ENCODE measurements at places on chromosomes 7 and 10.
A peak's percentile ranks its signal among the peaks of the same experiment; 100 is the strongest.

GRCh38 chr10:125103924-125104323 lies 56.4 kb downstream of the CTBP2 start:
- no peak for DNase-seq

DNA sequence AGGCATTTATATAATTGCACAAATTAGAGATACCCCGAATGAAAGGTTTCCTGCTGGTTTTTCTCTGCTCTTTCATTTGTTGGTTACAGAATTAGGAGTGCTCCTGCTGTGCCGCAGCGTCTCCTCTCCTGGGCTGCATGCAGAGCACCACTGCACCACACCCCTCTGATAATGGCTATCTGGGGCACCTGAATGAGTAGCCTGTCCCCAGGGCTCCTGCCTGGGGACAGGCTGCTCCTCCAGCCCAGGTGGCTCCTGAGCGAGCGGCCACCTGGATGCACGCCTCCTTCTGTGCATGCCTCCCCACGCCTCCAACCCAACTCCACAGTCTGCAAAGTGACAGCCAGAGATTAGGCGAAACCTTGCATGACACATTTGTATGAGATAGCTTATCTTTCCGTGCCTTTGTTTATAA lies 242.6 kb upstream of the FZD8 start:
- DNase-seq = no peak

DNA sequence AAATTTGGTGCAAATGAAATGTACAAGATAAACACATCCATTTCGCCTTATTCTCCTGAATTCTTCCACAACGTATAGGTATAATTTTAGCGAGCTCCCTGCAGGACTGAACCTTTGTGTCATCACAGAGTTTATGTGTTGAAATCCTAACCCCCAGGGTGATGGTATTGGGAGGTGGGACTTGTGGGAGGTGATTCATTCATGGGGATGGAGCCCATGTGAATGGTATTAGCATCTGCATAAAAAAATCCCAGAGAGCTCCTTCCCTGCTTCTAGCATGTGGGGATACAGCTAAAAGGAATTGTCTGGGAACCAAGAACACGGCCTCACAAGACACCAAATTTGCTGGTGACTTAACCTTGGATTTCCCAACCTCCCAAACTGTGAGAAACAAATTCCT lies 741.4 kb upstream of the VSTM2A start:
- no peak for DNase-seq

GRCh38 chr7:17144322-17144721 lies 154.1 kb upstream of the AHR start:
- peak; percentile 63 for DNase-seq

DNA sequence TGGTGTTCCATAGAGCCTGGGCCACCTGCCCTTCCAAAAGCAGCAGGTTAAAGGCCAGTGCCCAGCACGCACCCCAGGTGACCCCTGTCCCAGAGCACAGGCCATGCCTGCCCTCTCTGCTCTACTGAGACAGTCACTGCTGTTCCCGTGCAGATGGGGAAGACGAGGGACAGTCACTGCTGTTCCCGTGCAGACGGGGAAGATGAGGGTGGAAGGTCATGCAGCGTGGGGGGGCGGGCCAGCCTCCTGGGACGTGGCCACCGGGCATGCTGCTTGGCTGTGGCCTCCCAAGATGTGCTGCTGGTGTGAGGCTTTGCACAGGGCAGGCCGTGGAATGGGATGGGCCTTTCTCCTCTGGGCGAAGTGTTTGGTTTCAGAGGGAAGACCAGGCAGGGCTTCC lies 18.4 kb downstream of the LRRC27 start:
- DNase-seq = no peak

DNA sequence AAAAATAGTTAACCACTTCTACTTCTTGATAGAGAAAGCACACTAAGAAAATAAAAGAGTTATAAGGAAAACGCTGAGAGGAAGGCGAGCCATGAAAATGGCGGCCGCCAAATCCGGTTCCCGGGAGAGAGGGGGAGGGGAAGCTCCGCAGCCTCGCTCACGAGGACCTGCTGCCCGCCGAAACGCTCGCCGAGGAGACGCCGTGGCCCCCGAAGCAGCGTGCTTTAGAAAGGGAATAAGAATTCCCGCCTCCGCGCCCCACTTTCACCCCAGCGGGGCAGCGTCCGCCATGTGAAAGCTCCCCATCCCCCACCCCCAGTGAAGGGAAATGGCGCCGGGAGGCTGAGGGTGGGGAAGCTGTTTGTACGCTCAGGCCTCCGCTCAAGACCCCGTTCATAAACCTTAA lies 505 bp downstream of the HNRNPA2B1 start:
- peak; percentile 75 for DNase-seq
